ENCODE measurements at places on chromosomes 12 and 14. TPM values are rescaled to one million over a fixed set of nuclear protein-coding genes. Genes with fewer than 3 reads are reported as not detected.
A peak's percentile ranks its signal among the peaks of the same experiment; 100 is the strongest.

Gene RIN3
- total RNA-seq, result 0.76 TPM

Gene APOF
- not detected for total RNA-seq

Gene PTPRB
- total RNA-seq, result 0.17 TPM

Gene GUCY2C
- total RNA-seq, result not detected

Gene EIF2B1
- total RNA-seq, result 45.8 TPM

Gene PLEKHH1
- total RNA-seq, result 32.4 TPM

Gene TCL1A
- total RNA-seq, result not detected

Gene RD3L
- not detected for total RNA-seq

Gene ANKS1B
- 11.3 TPM for total RNA-seq

Gene ZFP36L1
- total RNA-seq, result 2.7 TPM

Gene RNASE3
- total RNA-seq, result not detected

Gene SYT1
- 155 TPM for total RNA-seq

Gene ARHGEF40
- 42.4 TPM for total RNA-seq

Gene CHGA
- 663 TPM for total RNA-seq

Gene TMEM119
- 0.15 TPM for total RNA-seq

Gene RERG
- total RNA-seq, result not detected

GRCh38 chr14:29536886-29537511 lies 390.6 kb downstream of the PRKD1 start:
- DNase-seq, result no peak

DNA sequence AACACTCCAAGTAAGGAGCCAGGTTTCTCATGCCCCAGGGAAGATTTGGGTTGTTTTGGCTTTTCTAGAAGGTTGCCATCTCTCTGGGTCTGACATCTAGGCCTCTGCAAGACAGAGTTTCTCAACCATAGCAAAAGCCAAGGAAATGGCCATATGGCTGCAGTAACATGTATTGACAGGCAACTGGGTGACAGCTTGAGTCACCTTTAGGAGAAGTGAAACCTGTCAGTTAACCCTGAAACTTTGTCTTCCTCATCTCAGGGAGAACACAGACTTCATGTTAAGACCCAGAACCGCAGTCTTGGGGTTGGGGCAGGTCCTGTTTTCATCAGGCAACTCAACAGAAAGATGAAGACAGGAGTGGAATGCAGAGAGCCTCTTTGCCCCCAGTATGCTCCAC lies 46.0 kb upstream of the PLBD1 start:
- DNase-seq, result no peak

GRCh38 chr12:68899251-68899771 lies 33.7 kb downstream of the CPM start:
- no peak for DNase-seq

DNA sequence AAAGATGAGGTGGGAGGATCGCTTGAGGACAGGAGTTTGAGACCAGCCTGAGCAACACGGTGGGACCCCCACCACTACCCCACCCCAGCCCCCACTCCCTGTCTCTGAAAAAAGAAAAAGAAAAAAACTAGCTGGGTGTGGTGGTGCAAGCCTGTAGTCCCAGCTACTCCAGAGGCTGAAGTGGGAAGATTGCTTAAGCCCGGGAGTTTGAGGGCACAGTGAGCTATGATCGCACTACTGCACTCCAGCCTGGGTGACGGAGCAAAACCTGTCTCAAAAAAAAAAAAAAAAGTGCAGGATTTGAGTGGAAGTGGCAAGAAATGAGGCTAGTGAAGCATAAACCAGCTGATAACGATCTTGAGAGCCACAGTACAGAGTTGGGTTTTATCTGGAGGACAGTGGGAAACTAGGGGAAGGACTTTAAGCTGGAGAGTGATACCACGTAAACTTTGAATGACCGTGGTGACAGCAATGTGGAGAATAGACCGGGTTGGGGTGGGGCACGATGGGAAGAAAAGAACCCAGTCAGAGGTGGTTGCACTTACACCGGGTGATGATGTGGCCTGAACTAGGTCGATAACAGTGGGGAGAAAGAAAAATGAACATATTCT lies 85.3 kb downstream of the TMEM260 start:
- DNase-seq, result no peak

DNA sequence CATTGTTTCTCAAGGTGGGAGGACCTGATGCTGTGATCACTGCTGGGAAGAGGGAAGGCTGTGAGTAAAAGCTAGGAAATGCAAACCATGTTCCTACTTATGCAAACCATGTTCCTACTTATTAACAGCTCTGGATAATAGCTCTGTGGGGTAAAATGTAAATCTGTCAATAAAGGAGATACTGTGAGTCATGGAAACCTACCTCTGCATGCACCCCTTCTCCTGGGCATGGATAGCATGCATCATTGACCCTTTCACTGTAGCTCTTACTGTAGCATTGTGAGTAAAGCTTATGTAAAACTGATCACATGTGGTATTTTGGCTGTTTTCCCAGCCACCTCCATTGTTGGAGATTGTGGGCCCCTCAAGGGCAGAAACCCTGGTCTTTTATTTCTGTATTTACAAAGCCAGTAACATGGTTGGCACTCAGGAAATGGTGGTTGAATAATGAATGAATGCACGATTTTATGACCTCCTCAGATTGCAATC lies 253.7 kb downstream of the GRIN2B start:
- no peak for DNase-seq

GRCh38 chr14:101991352-101991751 lies 27.0 kb downstream of the DYNC1H1 start:
- no peak for DNase-seq

GRCh38 chr12:46617167-46617566 lies 208.6 kb downstream of the SLC38A4 start:
- no peak for DNase-seq

GRCh38 chr14:60757567-60758002 lies 23.0 kb downstream of the MNAT1 start:
- no peak for DNase-seq

- no peak for DNase-seq
These were observed 8.0 kb upstream of the MGP start for GRCh38 chr12:14893506-14894250.

DNA sequence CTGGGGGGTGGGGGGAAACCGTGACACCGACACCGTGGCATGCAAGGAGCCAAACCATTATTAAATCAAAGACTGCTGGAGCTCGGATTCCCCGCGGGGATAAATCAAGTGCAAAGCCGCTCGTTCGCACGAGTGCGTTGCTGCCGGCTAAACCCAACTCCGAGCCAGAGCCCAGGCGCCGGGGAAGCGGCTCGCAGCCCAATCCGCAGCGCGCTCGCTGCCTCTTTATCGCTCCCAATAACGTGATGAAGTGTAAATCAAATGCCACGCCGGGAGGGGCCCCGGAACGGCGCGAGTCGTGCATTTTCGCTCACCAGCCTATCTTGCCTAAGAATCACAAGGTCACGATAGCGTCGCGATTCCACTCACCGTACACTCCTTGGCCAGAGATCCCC lies 1.3 kb downstream of the MDGA2 start:
- DNase-seq, result peak; percentile 60

GRCh38 chr14:86646125-86646524 lies 1116.2 kb downstream of the FLRT2 start:
- DNase-seq, result no peak

- DNase-seq, result no peak
These were observed 28.1 kb downstream of the KLHDC2 start for GRCh38 chr14:49796025-49796424.

- DNase-seq, result no peak
These were observed 268.2 kb downstream of the SNAPC1 start for GRCh38 chr14:62030387-62030786.

GRCh38 chr14:75578786-75579337 lies 442 bp downstream of the FLVCR2 start:
- DNase-seq, result no peak

DNA sequence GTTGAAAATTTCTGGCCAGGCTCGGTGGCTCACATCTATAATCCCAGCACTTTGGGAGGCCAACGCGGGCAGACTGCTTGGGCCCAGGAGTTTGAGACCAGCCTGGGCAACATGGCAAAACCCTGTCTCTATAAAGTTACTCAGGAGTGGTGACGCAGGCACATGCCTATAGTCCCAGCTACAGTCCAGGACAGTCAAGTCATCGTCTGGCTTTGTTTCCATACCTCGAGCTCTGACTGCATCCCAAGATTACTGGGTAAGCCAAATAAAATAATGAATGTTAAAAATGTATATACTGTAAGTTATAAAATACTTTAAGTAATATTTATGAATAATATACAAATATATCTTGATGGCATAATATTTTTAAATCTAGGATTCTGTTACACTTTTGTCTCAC lies 23.0 kb upstream of the GXYLT1 start:
- no peak for DNase-seq

DNA sequence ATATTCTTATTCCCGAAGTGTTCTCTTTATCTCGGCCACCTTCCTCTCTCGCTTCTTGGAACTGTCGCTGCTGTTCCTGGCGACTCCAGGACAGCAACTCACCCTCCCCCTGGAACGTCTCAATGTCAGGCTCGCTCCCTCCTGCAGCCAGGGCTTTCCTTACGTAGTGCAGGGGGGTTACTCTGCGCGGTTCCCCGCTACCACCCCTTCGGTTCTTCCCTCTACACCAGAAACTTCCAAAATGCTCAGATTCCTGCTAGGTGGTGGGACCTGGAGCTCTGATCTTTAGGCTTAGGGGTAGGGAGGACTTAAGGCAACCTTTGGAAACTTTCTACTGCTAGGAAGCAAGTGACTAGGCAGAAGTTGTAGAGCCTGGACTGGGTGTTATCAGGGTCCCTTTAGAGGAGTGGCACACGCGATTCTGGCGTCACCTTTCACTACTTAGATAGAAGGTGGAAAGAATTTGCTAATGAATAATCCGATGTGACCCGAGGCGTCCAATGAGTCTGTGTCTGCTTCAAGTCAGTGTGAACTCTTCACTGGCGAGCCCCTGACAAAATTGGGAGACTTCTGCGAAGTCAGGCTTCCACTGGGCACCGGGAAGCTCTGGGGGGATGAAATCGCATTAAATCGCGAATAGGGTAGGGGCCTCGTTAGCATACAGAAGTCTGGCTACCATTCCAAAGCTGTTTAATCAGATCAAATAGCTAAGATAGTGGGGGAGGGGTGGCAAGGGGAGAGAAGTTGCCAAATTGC lies 900 bp upstream of the DPF3 start:
- no peak for DNase-seq

DNA sequence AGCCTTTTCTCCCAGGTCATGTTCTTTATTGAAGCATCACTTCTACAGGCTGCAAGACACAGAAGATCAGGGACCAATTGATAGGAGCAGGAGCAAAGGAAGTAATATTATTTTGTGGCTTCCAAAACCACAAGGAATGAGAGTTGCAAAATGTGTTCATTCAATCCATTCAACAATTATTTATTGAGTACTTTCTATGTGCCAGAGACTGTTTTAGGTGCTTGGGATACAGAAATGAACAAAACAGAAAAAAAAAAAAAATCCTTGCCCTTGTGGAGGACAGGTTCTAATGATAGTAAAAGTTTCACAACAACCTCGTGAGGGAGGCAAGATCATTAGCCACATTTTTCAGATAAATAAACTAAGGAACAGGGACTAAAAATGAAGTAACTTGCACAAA lies 20.1 kb upstream of the DACT1 start:
- no peak for DNase-seq

DNA sequence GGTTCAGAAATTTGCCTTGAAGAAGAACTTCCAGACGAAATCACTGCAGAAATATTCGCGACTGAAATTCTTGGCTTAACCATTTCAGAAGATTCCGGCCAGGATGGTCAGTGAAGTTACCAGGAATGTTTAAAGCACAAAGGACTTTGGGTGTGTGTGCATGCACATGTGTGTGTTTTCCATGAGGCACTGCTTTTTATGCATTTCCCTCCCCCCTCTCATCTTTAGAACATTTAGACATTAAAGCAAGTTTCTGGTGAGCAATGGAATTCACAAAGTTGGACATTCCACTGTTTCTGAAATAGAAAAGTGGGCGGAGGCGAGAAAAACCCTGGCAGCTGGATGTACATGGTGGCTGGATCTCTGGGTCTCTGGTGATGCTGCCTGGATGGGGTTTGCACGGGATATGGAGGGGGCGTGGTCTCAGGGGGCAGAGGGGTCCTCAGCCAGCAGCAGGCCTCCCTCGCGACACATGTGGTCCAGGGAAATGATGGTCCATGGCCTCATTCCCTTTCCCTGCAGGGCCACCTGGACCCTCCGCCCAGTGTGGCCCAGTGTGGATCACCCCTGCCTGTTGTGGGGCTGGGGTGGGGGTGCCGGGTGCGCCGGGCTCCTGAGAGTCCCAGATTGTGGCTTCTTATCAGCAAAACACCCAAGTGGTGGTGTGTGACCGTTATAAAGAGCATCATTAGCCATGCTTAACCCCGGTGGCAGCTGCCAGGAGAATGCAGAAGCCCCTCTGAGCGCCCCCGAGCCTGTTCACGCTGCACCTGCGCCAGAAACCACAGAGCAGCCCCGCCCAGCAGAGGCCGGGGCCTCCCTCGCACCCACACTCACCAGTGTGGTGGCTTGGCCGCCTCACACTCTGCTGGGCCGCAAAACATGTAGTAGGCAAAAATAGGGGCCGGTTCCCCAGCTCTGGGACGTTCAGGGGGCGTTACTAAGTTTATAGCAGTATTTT lies 17.8 kb upstream of the BCL7A start:
- peak; percentile 34 for DNase-seq

DNA sequence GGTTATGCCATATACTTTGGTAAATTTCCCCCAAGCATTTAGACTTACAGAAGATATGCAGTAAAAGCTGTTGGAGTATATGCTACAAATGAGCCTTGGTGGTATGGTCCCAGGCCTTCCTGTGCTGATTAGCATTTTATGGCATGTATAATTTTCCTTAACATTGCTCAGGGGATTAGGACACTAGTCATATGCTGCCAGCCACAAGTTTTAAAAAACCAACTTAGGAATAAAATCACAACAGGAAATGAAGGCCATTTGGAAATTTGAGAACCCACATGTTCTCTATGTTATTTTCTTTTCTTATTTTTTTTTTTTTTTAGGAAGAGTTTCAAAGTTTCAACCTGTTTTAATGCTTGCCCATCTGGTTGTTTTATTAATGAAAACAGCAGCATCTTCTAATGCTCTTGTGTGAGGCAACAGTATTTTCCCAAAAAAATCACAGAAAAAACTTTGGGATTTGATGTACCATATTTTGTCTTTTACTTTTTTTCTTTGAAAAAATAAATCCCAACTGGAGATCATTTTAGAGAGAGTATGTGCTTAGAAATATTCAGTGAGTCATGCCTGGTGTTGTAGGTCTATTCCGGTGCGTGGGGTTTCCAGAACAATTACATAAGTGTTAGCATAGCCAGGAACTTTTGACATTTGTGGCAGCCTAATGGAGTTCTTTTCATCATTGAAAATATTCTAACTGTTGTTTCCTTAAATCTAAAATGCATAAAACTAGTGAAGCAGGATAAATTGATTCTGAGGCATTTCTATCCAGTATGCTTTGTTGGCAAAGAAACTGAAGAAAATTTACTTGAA lies 21.7 kb upstream of the DUSP6 start:
- no peak for DNase-seq

DNA sequence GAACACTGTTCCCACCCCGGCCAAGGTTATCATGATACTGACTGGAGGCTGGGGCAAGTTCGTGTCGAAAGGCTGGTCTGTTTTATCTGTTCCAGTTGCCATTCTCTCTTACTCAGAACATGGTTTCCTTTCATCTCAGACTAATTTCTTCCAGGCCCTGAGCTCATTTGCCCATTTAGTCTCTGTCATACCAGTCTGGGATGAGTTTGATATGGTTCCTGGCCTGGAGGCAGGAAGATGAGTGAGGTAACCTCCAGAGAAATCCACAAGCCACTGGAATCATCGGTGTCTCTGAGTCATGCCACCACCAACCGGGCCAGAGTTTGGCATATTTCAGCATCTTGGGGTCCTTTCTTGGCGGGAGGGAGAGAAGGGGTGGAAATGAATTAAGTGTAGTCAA lies 114.7 kb downstream of the NTF3 start:
- no peak for DNase-seq
